Mesothelial cell of epicardium (in vitro differentiated cells): ENCODE measurements at places on chromosomes 3 and 15.

- no peak for DNase-seq
These were observed 52.8 kb downstream of the RAF1 start for GRCh38 chr3:12611117-12611516.

GRCh38 chr3:111517801-111518200 lies 24.2 kb upstream of the CD96 start:
- no peak for DNase-seq

GRCh38 chr15:70466895-70467529 lies 296.3 kb downstream of the UACA start:
- no peak for DNase-seq

- DNase-seq, result no peak
These were observed 451.0 kb downstream of the EPHB1 start for GRCh38 chr3:135246027-135246426.

DNA sequence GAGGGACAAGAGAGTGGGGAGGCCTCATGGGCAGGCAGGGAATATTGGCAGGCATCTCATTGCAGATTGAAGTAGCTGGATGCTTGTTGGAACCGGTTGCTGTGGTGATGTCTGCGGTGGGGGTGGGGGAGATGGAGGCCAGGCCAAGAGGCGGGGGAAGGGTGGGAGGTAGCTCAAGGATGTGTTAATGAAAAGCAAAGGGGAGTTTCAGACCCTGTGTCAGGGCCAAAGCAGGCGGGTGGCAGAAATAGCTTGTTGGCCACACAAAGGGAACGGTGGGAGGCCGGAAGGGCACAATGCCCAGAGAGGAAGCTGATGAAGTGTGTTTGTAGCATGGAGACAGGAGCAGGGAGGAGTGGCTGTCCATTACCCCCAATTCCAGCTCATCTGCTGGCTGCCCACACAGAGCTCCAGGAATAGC lies 28.0 kb downstream of the CCDC33 start:
- DNase-seq, result no peak

GRCh38 chr15:64355348-64355943 lies 527 bp downstream of the CSNK1G1 start:
- DNase-seq, result no peak

GRCh38 chr15:31069360-31070000 lies 32.0 kb downstream of the TRPM1 start:
- DNase-seq, result no peak

DNA sequence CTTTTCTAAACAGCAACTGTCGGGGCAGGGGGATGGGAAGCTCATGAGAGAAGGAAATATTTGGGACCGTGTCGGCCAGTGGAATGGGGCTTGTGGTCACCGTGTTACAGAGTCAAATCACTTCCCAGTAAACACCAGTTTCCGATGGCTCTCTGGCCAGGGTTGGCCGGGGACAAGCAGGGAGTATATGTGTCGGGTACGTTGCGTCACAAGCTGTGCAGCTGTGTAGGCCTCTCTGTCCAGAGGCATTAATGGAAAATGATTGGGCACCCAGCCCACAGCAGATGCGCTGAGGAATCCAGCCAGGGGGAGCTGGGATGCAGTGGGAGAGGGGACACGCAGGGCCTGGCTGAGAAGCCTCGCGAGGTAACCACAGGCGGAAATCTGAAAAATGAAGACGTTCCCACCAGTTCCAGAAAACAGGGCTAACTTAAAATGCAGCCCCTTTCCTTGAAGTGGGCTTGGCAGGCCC lies 15.8 kb upstream of the ALDH1A3 start:
- no peak for DNase-seq

DNA sequence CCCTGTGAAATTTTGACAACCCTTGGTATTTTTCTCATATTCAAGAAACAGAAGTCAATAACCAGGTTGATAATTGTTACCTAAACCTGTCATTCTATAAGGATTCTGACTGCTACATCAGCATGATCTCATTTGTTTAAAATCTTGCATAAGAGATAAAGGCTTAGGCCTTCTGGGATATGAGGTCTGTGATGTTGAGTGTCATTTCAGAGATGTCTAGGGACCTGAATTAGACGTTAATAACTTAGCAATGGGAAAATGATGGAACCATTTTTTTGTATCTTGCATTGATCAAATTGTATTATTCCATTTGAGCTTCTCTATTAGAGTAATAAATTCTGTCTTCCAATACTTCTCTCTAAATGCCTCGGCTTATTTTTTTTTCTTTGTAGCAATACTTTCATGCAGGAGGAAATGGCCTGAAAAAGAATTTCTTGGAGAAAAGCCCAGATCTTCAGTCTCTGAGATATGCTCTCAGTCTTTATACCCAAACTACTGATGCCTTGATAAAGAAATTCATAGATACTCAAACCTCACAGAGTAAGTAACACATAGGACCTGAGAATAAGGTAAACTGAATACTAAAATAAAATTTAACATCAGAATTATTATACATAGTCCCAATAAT lies 589.3 kb downstream of the UNC13C start:
- DNase-seq, result no peak

DNA sequence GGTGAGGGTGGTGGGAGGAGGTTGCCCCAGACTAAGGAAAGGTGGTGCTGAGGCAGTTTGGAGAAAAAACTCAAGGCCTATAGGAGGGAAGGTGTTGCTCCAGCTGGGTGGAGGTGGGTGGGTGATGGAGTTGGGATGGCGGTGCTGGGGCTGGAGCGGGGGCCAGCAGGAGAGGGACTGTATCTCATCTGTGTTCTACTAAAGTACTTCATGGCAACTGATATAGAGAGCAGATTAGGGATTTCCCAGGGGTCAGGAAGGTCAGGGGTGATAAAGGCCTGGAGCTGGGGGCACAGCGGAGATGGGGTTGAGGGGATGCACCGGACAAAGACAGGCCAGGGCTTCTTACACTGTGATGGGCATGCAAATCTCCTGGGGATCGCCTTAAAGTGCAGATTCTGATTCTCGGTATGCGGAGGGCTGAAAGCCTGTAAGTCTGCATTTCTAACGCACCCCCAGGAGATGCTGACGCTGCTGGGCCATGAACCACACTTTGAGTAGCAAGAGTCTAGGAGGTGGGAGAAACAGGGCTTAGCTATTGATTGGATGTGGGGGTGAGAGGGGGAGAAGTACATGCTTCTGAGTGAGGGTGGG lies 4.2 kb downstream of the KLHL40 start:
- DNase-seq, result no peak

DNA sequence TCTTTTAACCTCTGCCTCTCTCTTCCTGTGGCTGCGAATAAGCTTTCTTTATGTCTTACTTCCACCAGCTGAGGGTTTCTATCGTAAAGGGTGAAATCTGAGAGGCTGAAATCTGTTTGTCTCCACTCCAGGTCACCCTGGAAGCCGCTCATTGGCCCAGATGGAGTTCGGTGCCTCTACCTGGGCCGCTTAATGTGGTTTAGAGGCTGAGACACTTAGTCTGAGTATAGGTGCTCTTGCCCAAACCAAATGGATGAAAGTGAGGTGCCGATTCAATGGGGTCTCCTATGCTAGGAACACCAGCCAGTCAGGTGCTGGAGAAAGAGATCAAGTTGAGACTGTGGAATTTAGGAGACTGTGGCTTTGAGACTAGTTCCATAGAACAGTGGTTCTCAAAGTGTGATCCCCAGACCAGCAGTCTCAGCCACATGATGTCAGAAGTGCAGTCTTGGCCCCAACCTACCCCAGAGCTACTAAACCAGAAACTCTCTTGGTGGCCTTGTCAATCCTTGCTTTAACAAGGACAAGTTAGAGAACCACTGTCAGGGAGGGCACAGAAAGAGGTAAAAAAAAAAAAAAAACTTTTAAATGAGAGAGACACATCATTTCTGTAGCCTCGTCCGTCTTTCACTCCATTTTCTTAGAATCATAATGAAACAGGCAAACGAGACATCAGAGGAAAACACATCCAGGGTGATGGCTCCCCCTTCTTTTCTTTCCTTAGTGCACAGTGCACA lies 54.9 kb upstream of the CCR2 start:
- DNase-seq, result no peak

DNA sequence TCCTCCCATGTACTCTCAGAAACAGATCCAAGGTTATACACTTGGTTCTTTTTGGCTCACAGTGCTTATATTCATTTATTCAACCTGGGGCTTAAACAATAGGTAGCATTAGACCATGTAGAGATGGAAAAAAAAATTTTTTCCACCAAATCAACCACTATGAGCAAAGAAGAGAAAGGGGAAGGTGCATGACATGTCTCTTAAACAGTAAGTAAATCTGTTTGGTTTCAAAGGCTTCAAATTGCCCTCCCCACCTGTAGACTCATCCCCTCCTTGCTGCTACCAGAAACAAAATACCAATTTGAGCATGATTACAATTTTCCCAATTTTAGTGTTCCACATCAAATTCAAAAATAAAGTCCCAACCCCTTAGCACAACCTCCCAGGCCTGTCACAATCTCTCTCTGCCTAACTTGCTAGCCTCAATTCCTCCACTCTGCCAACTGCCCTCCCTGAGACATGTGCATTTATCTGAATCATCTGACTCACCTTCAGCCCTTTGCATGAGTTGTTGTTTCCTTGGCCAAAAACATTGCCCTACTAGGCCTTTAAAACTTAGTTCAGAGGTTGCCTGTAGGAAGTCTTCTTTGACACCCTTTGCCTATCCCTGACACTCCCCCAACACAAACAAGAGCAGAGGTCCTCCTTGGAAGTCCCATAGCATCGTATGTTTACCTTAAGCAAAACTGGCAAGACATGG lies 30.3 kb upstream of the TSC22D2 start:
- no peak for DNase-seq

- DNase-seq, result no peak
These were observed 68.8 kb downstream of the ANXA2 start for GRCh38 chr15:60328852-60329443.

DNA sequence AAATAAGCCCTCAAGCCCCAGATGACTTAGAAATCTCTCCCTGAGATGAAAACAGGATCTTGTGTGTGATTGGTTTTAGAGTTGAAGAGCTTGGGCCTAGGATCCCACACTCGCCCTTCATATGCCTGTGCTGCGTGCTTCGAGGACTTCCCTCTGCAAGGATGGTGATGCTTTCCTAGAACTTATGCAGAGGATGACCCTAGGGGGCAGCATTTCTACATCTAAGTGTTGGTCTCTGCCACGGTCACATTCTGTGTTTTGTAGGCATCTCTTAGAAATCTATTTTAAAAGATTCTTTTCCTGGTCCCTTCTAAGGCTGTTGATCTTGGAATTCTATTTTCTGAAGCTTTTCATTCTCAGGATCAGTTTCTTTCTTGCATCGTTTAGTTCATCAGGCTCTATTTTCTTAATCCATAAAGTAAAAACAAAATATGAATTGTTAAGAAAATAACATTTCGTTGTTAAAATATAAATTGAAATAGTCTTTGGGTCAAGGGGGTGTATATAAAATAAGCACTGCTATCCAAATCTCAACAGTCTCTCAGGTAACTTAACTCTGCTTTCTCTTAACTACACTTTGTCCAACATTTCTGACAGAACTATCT lies 45.7 kb downstream of the WDR76 start:
- DNase-seq, result no peak

DNA sequence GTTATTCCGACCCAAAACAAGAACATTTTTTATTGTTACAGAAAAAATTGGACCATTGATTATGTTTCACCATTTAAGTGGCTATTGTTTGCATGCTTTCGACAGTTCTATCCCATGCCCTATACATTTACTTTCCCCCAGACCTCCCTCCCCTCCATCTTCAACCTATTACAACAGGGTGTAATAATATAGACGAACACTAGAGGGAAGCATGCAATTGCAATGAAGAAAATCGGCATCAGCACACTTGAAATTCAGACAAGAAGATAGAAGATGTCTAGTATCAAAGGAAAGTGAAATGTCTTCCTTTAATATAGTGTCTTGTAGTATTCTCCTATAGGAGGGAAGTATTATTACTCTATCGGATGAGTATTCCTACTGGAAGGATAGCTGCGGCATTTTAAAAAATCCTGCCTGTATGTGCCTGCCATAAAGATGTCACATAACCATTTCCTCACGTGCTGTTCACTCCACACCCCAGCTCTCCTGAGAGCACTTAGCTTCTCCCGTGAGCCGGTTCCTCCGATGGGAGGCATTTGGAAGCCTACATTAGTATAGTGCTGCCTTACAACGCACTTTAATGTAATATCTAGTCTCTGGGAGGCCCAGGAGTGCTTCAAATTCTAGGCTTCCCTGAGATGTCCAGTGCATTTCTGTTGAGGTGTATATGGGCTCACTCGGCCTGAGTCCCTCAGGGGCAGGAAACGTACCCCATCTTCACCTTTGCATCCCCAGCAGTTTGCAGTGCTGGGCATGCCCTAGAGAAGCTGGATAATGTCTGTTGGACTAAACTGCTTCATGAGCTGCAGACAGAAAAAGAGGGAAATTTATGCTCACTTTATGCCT lies 17.8 kb upstream of the ERICH6 start:
- no peak for DNase-seq

DNA sequence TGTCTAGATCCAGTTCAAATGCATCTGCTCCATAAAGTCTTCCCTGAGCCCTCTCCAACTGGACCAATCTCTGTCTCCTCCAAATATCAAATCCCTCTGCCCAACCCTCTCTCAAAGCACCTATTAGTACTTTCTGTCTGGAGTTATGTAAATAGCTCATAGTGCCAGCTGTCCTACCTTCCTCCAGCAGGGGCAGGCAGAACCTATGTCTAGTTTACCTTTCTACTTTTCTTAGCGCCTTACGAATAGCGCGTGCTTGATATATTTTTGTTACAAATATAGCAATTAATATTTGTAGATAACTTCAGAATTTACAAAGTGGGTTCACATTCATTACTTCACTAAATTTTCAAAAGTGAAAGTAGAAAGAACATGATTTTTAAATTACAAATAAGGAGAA lies 14.0 kb upstream of the CCDC80 start:
- no peak for DNase-seq

DNA sequence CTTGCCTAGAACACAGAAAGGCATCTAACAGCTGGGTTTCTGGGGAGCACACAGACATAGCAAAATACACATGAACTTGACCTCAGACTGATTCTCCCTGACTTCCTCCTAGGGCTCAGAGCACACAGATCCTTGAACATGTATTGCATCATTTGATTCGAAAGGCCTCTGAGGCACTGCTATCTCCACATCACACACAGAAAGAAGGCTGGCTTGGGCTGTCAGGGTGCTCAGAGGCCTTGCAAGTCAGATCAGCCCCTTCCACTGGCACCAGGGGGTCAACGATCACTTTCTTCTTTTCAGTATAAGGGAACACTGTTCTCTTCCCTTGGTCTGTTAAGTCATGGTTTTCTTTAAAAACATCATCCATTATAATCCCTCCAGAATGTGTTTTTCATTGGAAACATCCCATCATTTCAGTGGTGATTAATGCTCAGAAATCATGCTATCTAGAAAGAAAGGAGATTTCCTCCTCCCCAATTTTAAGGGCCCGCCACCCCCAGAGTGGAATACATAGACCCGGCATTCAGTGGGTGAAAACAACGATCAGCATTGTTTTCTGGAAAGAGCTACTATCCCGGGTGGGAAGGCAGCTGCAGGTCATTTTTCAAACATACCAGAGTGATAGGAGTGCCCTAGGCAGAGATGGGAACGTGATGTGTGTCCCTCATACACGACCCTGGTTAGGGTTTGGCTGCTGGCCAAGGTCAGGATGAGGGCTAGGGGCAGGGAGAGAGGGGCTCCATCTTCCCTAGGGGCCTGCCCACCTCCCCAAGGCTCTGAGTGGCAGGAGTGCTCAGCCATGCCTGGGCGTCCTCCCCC lies 253.3 kb upstream of the LYSMD4 start:
- DNase-seq, result no peak
